Heart left ventricle (tissue), 16 donors: ENCODE measurements at places on chromosomes 4 and X. TPM values are rescaled to one million over a fixed set of nuclear protein-coding genes. Genes with fewer than 3 reads are reported as not detected.

Gene CSAG2
- not detected for polyA plus RNA-seq

Gene ADGRL3
- polyA plus RNA-seq: 0.84 TPM

Gene SERTM2
- not detected for polyA plus RNA-seq

Gene RTL3
- polyA plus RNA-seq: not detected

Gene DIAPH2
- polyA plus RNA-seq: 3.7 TPM

Gene CSAG1
- not detected for polyA plus RNA-seq

Gene DCAF4L1
- polyA plus RNA-seq: 0.15 TPM

Gene FANCB
- 0.28 TPM for polyA plus RNA-seq

Gene RTL9
- 0.15 TPM for polyA plus RNA-seq

Gene AMTN
- polyA plus RNA-seq: not detected
